ENCODE measurements at places on chromosomes 4 and X. TPM values are rescaled to one million over a fixed set of nuclear protein-coding genes. Genes with fewer than 3 reads are reported as not detected.

The KLHL4 gene
- total RNA-seq = not detected

GRCh38 chrX:15973946-15974345 lies 119.3 kb upstream of the AP1S2 start:
- no peak overlapping the region for H3K27ac ChIP-seq
- no peaks in the 10 kb centered on the region for H3K36me3 ChIP-seq
- H3K4me3 ChIP-seq = no peak overlapping the region

The VSIG4 gene
- not detected for total RNA-seq

DNA sequence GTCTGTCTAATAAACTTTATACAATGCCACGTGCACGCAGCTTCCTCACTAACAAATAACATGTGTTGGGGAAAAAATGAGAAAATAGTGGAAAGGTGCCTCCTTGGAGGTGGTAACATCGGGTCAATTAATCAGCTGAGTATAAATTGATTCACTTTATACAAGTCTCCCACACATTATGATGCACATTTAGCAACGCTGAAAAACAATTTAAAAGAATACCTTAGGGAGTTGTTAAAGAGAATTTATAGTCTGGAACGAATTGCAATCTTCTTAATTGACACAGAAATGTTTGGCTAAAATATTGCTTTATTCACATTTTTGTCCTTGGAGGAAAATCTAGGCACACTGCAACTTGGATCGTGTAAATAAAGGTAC lies 84.2 kb downstream of the HPRT1 start:
- no peak overlapping the region for H3K4me3 ChIP-seq
- no peaks in the 10 kb centered on the region for H3K4me1 ChIP-seq
- no peak for DNase-seq
- H3K27ac ChIP-seq = no peak overlapping the region
- no peaks in the 10 kb centered on the region for H3K36me3 ChIP-seq
- H3K27me3 ChIP-seq = no peaks in the 10 kb centered on the region

GRCh38 chr4:135240796-135241195 lies 1039.2 kb upstream of the PABPC4L start:
- DNase-seq = no peak
- H3K36me3 ChIP-seq = no peaks in the 10 kb centered on the region
- no peak overlapping the region for H3K27ac ChIP-seq
- no peak overlapping the region for H3K4me3 ChIP-seq
- no peaks in the 10 kb centered on the region for H3K27me3 ChIP-seq

The NEUROG2 gene
- total RNA-seq = 0.15 TPM

GRCh38 chrX:10884246-10884645 lies 226.9 kb upstream of the HCCS start:
- no peaks in the 10 kb centered on the region for H3K27me3 ChIP-seq
- DNase-seq = no peak
- H3K4me3 ChIP-seq = no peak overlapping the region
- no peak overlapping the region for H3K27ac ChIP-seq
- no peaks in the 10 kb centered on the region for H3K36me3 ChIP-seq

- no peaks in the 10 kb centered on the region for H3K4me1 ChIP-seq
- DNase-seq = no peak
- H3K27ac ChIP-seq = no peak overlapping the region
- H3K27me3 ChIP-seq = no peaks in the 10 kb centered on the region
- no peak overlapping the region for H3K4me3 ChIP-seq
Observed at GRCh38 chr4:182215148-182215547, 28.1 kb upstream of the TENM3 start.

DNA sequence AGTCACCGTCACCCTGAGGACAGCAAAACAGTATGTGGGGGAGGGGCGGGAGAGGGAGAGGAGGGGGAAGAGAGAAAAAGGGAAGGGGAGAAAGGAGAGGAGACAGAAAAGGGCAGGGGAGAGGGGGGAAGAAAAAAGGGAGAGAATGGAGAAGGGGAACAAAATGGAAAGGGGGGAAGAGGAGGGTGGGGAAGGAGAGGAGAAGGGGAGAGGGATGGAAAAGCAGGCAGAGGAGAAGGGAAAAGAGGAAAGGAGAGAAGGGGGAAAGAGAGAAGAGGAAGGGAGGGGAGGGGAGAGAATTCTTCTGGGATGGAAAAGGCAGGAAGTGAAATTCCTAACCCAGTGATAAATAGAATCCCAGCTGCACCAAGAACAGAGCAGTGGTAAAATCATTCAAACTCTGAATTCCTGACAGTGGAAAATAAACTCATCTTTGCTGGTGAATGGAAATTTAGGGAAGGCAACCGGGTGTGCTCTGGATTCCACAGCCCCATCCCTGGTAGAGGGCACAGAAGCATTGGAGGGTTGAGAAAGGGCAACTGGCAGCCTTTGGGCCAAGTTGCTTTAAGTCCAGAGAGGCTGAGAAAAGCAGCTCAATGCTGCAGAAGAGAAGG lies 244.2 kb downstream of the BCOR start:
- H3K4me3 ChIP-seq = no peak overlapping the region
- H3K36me3 ChIP-seq = no peaks in the 10 kb centered on the region
- peaks cover 31% of the 10 kb centered on the region for H3K4me1 ChIP-seq
- H3K27ac ChIP-seq = no peak overlapping the region

- no peaks in the 10 kb centered on the region for H3K4me1 ChIP-seq
- DNase-seq = no peak
- no peaks in the 10 kb centered on the region for H3K27me3 ChIP-seq
- no peak overlapping the region for H3K4me3 ChIP-seq
- no peak overlapping the region for H3K27ac ChIP-seq
Observed at GRCh38 chr4:55424791-55425190, 29.0 kb downstream of the TMEM165 start.

DNA sequence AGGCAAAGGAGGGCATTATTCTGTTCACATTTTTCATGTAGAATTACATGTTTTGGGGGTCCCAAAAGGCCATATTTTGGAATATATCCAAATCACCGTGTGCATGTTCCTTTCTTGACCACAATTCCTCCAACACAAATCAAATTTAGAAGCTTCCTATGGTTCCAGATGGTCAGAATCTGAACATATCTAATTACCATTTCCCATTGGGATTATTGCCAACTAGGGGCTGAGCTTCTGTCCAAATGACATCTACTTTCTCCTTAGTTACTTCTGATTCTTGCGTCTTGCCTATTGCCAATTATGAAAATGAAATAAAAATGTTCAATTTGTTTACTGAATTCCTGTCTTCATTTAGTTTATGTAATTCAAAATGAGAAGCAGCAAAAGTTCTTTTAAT lies 163.7 kb downstream of the CPE start:
- no peak overlapping the region for H3K27ac ChIP-seq
- H3K4me3 ChIP-seq = no peak overlapping the region
- H3K27me3 ChIP-seq = no peaks in the 10 kb centered on the region
- DNase-seq = no peak
- H3K36me3 ChIP-seq = no peaks in the 10 kb centered on the region

DNA sequence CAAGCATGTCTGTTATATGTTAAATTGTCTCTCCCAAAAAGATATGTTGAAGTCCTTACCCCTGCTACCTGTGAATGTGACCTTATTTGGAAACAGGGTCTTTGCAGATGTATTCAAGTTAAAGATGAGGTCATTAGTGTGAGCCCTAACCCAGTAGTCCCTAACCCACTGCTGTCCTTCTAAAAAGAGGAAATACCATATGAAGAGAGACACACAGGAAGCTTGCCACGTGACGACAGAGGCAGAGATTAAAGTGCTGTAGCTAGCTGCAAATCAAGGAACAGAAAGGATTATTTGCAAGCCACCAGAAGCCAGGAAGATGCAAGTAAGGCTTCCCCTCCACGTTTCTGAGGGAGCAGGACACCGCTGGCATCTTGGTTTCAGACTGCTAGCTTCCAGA lies 150.1 kb downstream of the HNRNPD start:
- H3K36me3 ChIP-seq = no peaks in the 10 kb centered on the region
- peaks cover 15% of the 10 kb centered on the region for H3K4me1 ChIP-seq
- H3K27ac ChIP-seq = no peak overlapping the region
- DNase-seq = no peak
- no peak overlapping the region for H3K4me3 ChIP-seq
- H3K27me3 ChIP-seq = no peaks in the 10 kb centered on the region

DNA sequence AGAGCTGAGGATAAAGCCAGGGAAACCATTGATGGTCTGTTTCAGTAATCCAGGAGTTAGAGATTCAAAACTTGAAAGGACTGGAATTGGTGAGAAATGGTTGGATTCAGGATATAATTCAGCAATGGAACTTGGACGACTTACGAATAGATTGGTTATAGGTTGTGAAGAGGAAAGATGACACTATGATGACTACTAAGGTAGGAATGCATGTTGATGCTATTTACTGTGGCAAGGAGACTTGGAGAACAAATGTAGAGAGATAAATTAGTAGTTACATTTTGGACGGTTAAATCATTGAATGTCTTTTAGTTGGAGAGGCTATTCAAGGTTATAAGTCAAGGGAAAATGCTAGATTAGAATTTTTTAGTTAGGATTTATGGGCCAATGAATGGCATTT lies 365.4 kb upstream of the TECRL start:
- H3K4me3 ChIP-seq = no peak overlapping the region
- no peaks in the 10 kb centered on the region for H3K27me3 ChIP-seq
- no peak overlapping the region for H3K27ac ChIP-seq
- no peaks in the 10 kb centered on the region for H3K4me1 ChIP-seq

The SULT1B1 gene
- total RNA-seq = 32.0 TPM

The ESX1 gene
- total RNA-seq = not detected

- H3K4me3 ChIP-seq = no peak overlapping the region
- H3K27ac ChIP-seq = no peak overlapping the region
- DNase-seq = no peak
- no peaks in the 10 kb centered on the region for H3K27me3 ChIP-seq
- no peaks in the 10 kb centered on the region for H3K4me1 ChIP-seq
Observed at GRCh38 chr4:170093973-170094535, 4.3 kb upstream of the AADAT start.

GRCh38 chr4:57013543-57014120 lies 34.9 kb downstream of the POLR2B start:
- no peaks in the 10 kb centered on the region for H3K27me3 ChIP-seq
- no peak for DNase-seq
- H3K36me3 ChIP-seq = peaks cover 15% of the 10 kb centered on the region
- no peak overlapping the region for H3K27ac ChIP-seq
- no peak overlapping the region for H3K4me3 ChIP-seq
- H3K4me1 ChIP-seq = no peaks in the 10 kb centered on the region

The CTAG1A gene
- not detected for total RNA-seq

DNA sequence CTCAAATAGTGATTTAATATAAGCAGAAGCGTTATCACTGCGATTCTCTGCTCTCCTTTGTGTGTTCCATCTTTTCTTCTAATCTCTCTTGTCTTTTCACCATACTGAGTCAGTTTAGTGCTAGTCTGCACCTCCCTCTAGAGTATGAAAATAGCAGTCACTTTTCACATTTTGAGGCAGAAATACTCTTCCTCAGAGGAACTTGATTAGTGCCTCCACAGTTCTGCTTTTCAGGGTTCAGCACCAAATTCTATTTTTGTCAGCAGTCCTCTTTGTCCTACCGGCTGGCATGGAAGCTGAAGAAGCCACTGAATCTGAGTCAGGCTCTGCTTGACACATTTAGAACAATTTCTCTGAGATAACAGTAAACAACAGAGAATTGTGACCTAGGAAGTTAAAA lies 49.7 kb upstream of the ANKRD17 start:
- no peaks in the 10 kb centered on the region for H3K27me3 ChIP-seq
- H3K27ac ChIP-seq = no peak overlapping the region
- no peaks in the 10 kb centered on the region for H3K36me3 ChIP-seq
- DNase-seq = no peak

The TMPRSS11A gene
- not detected for total RNA-seq

DNA sequence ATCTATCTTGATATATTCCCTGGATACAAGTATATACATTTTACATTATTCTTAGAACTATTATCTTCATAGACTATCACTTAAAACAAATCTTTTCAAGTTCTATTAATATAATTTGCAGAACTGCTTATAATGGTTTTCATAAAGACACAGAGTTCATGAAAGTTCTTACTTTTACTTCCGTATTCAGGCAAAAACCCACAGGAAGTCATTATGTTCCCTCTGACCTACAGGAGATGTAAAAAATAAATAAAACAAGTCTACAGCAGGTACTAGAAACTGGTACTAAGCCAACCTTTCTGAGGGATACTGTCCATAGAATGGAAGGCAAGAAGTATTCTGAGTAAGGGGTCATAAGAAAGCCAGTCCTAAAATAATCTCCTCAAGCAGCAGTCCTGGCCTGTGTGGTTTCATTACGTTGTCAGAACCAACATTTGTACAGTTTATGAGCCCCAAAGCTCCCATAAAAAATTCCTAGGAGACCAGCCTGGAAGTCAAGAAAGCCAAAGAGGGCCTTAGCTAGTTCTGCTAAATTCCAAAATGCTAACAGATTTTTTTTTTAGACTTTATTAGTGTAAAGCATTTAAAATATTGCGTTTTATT lies 68.6 kb downstream of the CAMK2D start:
- no peaks in the 10 kb centered on the region for H3K36me3 ChIP-seq
- H3K4me3 ChIP-seq = peak overlapping the region; percentile 43

The CT47B1 gene
- total RNA-seq = not detected

The MORC4 gene
- 6.4 TPM for total RNA-seq

The MAEA gene
- total RNA-seq = 92.2 TPM

The EPHA5 gene
- not detected for total RNA-seq

The ADH1B gene
- not detected for total RNA-seq

DNA sequence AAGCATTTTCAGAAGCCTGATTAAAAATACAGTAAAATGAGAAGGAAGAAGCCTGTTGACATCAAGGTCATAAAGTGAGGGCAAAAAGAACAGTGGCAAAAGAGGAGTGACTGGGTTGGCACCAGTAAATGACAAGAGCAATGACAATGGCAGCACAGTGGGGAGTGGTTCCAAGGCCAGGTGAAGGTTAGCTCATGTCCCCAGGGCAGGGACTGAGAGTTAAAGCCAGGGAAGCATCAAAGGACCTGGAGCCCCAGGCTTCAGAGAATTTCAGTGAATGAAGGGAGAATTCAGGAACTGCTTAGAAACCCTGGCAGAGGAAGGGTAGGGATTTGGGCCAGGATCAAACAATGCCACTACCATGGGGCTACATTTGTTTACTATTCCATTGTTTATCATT lies 8.8 kb upstream of the PIGA start:
- no peaks in the 10 kb centered on the region for H3K36me3 ChIP-seq
- H3K4me3 ChIP-seq = no peak overlapping the region
- no peak overlapping the region for H3K27ac ChIP-seq
- no peaks in the 10 kb centered on the region for H3K4me1 ChIP-seq
- no peak for DNase-seq
- no peaks in the 10 kb centered on the region for H3K27me3 ChIP-seq

DNA sequence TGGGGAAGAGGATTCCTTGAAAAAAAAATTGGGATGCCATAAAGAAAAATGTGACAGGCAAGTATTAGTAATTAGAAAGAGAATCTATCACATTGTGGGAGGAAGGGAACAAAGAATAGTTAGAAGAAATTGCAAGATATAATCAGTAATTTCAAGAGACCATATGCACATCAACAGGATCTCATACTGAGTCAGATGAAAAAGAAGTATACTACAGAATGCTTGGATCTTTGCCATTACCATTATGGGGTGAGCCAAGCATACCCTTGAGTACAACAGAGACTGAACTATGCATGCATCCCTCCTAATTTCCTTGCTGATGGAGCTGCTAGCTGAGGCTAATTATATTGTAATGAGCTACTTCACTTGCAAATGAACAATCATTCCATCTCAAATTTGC lies 287.6 kb downstream of the PAPSS1 start:
- H3K27ac ChIP-seq = no peak overlapping the region
- H3K4me1 ChIP-seq = no peaks in the 10 kb centered on the region
- no peak for DNase-seq
- H3K27me3 ChIP-seq = no peaks in the 10 kb centered on the region
- no peak overlapping the region for H3K4me3 ChIP-seq

The FHIP1A gene
- 1.4 TPM for total RNA-seq

- no peak for DNase-seq
- H3K27me3 ChIP-seq = no peaks in the 10 kb centered on the region
- H3K36me3 ChIP-seq = no peaks in the 10 kb centered on the region
Observed at GRCh38 chr4:168758351-168758876, 251.6 kb downstream of the CBR4 start.

The INTS6L gene
- 31.0 TPM for total RNA-seq

The SPARCL1 gene
- not detected for total RNA-seq

All from naive thymus-derived CD4-positive, alpha-beta T cell (primary cell).